Fibroblast of upper back skin (primary cell): ENCODE measurements at places on chromosomes 16 and 17.

GRCh38 chr17:42477173-42477572 lies 18.5 kb downstream of the ATP6V0A1 start:
- DNase-seq = no peak

DNA sequence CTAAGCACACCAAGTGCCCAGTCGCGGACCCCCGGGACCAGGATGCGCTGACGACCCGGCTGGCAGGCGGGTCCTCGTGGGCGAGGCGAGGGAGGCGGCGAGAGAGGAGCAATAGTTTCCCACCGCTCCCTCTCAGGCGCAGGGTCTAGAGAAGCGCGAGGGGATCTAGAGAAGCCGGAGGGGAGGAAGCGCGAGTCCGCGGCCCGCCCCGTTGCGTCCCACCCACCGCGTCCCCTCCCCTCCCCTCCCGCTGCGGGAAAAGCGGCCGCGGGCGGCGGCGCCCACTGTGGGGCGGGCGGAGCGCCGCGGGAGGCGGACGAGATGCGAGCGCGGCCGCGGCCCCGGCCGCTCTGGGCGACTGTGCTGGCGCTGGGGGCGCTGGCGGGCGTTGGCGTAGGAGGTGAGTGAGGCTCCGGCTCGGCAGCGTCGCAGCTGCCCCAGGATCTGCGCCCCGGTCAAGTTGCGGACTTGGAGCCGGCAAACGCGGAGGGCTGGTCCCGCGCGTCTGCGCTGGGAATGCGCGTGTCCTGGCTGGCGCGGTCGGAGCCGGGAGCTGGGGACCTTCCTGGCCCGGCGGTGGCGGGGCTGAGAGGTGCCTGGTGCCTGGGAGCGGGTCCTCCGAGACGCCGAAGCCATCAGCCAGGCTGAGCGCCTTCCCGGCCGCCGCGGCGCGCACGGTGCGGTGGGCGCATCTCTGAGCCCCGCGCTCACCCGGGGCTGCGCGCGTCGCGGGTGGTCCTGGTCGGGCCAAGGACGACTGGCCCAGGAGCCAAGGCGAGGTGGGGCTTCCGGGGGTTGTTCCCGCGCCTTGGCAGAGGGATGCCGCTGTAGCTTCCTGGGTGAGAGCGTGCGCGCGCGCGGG lies at the start of gene ITGB3:
TSS of gene ITGB3 (plus strand) at position 287 of the 862 bp plus-strand sequence. CDS start at position 322, 35 bp downstream.
- peak; percentile 69 for DNase-seq

DNA sequence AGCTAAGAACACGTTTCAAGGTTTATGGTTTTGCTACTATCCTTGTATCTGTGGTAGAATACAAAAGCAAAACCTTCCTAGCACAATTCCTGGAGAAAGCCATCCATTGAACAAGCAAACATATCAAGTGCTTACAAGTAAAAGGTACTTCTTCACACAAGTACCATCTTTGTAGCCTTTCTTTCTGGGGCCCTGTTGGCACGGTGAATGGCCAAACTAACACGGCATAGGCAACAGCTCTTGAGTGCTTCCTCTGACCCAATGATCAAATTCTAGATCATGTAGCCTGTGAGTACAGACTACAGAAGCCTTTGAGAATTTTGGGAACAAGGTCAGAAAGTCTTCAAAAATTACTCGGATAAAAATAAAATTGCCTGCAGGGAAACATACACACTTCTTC lies 57.9 kb downstream of the ANKFY1 start:
- no peak for DNase-seq

DNA sequence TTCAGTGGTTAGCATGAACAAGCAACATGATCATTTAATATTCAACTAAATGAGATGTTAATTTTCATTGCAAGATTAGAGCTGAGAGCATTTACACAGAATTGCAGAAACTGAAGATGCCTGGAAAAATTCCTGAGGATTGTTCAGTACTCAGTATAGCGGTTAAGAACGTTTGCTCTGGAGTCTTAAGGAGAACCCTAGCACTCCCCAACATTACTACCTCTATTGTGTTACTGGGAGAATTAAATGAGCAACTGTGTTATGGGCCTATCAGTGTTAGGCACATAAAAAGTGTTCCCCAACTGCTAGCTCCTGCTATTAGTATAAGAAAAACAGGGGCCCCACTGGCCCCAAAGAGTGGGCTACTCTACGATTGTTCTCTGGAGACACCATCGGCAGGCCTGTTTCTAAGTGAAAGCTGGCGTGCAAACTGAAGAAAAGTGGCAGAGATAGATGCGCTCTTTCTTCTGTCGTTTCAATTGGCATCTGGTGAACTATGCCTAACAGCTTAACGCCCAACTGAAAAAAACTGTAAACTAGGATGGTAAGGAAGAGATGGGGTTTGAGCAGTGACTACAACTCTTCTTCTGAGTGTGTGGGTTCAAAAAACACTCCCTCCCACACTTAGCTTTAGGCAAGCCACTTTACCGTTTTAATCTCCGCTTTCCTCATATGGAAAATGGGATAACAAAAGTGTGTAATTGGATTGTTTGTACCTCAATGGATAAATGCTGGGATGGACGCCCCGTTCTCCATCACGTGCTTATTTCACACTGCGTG lies 1.3 kb downstream of the CDR2 start:
- no peak for DNase-seq

DNA sequence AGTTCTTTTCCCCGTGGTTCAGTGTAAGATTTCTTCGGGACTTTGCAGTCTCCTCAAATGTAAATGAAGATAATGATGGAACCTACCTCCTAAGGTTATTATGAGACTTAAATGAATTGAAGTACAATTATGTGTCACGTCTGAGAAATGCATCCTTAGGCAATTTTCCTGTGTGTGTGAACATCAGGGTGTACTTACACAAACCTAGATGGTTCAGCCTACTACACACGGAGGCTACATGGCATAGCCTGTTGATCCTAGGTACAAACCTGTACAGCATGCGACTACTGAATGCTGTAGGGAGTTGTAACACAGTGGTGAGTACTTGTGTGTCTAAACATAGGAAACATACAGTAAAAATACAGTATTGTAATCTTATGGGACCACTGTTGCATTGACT lies 1.1 kb upstream of the FAM20A start:
- DNase-seq = no peak
